ENCODE measurements at places on chromosomes 1 and 21.

GRCh38 chr1:160544647-160545046 lies 21.6 kb upstream of the SLAMF6 start:
- DNase-seq, result peak; percentile 45

- DNase-seq, result no peak
Observed at GRCh38 chr1:183995322-183996039, 42.0 kb downstream of the COLGALT2 start.

DNA sequence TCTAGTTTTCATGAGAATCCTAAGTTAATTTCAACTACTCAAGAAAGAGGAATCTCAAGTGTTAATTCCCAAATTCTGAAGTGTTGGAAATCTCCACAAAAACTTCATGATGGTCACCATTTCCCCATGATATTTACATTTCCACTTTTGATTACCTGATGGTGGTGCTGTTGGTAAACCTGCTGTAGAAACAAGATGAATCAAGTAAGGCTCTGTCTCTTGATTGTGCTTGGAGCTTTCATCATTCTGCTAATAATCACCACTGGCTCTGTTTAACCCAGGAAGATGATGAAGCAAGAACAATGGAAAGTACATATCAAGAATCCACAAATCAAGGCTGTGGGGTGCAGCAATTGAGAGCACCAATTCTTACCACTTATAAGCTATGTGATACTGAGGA lies 77.8 kb downstream of the C4BPA start:
- DNase-seq, result no peak

- DNase-seq, result no peak
Observed at GRCh38 chr1:3114846-3115245, 45.8 kb downstream of the PRDM16 start.

- no peak for DNase-seq
Observed at GRCh38 chr1:204307334-204307883, 52.3 kb downstream of the PLEKHA6 start.

DNA sequence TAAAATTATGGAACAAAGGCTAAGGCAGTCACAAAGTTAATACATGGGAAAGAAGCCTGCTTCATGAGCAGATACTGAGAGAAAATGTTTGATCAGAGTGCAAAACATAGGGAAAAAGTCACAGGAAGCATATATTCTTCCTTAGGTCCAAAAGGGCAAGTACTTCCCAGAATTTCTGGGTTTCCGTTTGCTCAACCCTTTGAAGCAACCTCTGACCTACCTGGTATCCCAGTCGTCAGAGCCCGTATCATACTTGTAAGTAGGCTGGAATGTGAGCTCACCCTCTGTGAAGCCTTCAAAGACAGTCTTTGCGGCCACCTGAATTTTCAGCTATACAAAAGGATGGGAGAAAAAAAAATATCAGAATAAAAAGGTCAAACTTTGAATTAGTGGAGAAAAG lies 20.5 kb upstream of the MTF1 start:
- DNase-seq, result no peak

DNA sequence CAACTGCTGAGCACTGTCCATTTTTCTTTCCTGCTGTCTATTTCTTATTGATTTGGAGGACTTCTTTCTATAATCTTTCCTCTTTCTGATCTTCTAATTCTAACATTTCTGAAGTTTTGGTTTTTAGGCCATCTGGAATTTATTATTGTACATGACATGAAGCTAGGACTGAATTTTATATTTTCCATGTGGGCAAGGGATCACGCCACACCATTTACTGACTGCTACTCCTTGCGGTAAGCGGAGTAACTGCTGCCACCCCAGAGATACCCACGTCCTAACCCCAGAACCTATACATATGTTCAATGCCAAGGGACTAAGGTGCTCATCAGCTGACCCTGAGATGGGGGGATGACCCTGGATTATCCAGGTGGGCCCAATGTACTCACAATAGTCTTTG lies 70.6 kb downstream of the NPHP4 start:
- DNase-seq, result no peak

DNA sequence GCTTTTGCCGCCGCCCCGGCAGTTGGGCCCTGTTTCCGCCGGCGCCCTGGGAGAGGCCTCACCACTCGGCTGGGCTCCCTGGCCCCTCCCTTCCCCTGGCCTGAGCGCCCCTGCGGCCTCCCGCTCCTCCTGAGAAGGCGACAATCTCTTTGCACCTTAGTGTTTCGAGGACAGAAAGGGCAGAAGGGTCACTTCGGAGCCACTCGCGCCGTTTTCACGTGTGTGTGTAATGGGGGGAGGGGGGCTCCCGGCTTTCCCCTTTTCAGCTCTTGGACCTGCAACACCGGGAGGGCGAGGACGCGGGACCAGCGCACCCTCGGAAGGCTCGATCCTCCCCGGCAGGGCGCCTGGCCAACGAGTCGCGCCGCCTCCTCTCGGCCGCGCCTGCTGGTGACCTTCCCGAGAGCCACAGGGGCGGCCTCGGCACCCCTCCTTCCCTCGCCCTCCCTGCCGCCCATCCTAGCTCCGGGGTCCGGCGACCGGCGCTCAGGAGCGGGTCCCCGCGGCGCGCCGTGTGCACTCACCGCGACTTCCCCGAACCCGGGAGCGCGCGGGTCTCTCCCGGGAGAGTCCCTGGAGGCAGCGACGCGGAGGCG lies 432 bp upstream of the SIM2 start:
- DNase-seq, result peak; percentile 18

GRCh38 chr21:42062236-42063022 lies 8.7 kb upstream of the UMODL1 start:
- peak; percentile 82 for DNase-seq

DNA sequence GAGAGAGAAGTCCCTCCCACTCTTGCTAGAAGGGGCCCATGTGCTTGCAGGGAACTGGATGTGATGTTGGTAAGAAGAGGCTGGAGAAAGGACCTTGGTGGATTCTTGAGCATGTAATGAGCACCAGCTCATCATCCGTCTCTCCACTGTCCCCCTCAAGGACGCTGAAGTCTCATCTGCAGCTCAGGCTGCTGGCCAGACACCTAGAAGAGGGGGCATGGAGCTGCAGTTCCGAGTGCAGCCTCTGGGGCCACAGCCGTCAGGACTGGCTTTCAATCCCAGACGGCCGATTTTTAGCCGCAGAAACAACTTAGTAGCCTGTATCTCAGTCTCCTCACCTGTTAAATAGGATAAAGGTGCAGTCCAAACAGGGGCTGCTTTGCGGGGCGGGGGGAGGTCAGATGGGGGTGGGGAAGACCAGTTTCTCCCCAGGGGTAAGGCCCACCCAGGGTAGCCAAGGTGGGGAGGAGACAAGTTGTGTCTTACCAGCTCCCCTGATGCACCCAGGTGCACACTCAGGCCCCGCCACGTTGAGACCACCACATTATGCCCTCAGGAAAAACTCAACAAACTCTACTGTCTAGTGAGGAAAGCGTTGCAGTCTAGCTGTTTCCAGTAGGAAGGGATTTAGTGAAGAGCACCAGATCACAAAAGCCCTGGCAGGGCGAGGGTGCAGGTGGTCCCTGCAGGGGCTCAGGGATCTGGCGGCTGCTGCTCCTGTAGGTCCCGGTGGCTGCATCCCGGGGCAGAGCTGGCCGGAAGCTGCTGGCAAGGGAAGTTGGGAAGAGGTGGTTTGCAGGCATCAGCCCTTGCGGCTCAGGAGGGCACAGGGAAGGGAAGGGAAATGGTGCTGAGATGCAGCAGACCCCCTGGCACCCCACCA lies 29.5 kb downstream of the LDLRAP1 start:
- DNase-seq, result peak; percentile 78

DNA sequence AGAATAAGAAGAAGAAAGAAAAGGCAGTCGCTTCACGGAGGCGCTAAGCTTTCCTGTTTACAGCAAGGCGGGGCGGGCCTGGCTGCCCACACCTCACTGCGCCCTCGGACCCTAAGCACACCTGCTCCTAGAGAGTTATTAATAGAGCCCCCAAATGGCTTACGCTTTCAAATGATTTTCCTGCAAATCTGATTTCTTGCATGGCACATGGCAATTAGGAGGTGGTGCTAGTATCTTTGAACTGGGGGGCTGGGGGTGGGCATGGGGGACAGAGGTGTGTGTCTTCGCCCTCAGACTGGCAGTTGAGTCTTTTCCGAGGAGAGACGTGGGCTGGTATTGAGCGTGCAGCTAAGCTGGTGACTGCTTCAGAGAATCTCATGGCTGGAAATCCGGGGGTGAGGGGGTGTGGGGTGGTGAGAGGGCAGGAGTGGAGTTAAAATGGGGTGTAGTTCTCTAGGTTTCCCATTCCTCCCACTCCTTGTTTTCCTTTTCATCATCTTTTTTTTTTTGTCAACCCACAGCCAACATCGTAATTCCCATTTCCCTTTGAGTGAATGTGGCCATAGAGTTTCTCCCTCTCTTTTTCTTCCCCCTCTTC lies 1.3 kb downstream of the S1PR1 start:
- DNase-seq, result peak; percentile 44

- DNase-seq, result no peak
Observed at GRCh38 chr1:246784621-246785493, 60.6 kb downstream of the SCCPDH start.

DNA sequence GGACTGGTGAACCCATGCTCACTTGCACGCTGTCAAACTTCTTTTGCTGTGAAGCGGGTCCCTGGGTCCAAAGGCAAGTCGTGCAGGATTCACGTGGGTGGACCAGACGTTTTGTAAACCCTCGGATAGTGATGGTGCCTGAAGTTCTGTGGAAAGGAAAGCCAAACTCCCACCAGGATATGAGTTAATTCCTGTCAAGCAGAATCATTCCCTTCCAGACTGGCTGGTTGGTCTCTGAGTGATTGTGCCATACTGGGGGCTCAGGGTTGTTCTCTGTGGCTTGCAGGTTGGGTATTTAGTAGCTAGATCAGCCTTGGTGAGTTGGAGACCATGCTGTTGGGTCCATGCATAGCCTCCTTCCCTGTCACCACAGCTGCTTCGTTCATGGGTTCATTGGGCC lies 32.7 kb upstream of the IGSF5 start:
- no peak for DNase-seq

- DNase-seq, result no peak
Observed at GRCh38 chr1:151814426-151814825, 9.2 kb upstream of the LINGO4 start.

- no peak for DNase-seq
Observed at GRCh38 chr1:53948291-53948690, 2.1 kb downstream of the LRRC42 start.

DNA sequence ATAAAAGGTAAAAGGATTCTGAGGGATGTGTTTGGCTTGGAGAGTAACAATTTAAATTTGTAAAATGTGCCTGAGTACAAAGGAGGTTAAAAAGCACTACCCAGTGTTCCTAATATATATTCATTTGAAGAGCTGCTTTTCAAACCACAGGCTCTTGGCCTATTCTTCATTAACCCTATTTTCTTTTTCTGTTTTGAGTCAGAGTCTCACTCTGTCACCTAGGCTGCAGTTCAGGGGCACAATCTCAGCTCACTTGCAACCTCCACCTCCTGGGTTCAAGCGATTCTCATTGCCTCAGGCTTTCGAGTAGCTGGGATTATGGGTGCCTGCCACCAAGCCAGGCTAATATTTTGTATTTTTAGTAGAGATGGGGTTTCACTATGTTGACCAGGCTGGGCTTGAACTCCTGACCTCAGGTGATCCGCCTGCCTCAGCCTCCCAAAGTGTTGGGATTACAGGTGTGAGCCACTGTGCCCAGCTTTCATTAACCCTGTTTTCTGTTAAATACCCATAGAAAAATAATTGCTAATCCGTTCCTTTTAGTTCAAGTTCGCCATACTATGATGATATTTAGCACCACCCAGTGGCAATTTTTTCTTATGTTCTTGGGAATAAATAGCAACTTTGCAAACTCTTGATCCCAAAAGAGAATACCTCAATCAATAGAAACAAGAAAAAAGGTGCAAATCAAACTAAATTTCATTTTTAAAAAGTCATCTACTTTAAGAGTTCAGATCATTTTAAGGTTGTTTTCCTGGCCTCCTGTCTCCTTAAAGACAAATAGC lies 30.5 kb downstream of the ZBTB8OS start:
- DNase-seq, result peak; percentile 52

GRCh38 chr21:42683371-42684108 lies 30.1 kb downstream of the PDE9A start:
- no peak for DNase-seq

DNA sequence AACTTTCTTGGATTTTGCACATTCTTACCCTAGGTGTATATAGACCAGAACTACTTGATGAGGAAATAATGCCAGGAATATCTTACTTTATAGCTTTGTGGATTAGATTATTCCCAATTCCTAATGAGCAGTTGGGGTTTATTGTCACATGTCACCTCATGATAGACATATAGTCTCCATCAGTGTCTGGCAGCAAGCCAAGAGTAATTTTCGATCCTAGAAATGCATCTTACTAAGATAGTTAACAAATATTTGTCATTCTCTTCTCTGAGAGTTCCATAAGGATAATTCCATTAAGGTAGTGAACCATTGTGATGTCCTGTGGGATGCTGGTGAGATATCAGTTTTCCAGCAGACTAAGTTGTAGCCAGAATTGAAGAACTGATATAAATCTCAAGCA lies 1282.9 kb upstream of the B3GALT2 start:
- DNase-seq, result no peak

DNA sequence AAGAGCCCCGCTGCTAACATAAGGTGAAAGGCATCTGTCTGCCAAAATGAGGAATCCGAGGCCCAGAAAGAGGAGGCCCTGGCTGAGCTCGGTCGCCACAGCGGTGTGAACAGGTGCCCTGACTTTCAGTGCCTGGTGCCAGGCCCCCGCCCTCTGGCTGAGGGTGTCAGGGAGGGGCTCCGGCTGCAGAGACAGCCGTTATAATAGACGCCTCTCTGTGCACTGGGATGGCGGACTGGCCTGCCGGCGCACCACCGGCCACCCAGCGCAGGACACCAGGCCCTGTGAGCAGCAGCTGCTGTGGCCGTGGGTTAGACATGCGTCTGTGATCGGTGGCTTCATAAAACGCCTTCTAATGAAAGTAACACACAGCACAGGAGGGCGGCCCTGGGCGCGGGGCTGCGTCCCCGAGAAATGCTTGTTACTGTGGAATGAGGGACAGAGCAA lies 51.4 kb upstream of the ACTRT2 start:
- DNase-seq, result no peak

- DNase-seq, result no peak
Observed at GRCh38 chr1:213861841-213862240, 125.9 kb upstream of the PROX1 start.

DNA sequence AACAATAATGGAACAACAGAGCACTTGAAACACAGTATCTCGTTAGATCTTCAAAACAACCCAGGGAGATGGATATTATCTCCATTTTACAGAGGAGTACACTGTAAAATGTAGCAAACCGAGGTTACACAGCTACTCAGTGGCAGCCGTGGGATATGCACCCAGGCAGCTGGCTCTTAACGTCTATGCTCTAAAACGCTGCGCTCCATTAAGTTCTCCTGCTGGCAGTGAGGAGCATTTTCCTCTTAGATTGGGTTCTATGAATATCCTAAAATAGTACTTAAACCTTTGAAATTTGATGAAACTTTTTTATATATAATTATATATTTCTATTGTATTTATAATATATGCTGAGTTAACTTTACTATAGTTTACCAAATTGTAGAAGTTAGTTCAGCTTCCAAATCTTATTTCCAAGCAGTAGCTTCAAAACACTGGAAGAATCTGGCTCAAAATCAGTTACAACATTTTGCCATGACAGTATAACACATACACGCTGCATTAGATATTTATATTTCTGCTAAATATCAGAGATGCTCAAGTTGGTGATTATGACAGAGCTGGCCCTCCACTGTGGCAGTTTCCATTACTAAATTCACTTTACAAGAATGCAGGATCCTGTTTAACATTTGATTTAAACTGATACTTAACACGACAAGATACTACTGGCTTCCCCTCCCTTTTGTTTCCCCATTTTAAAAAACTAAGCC lies 49.5 kb downstream of the TGFBR3 start:
- no peak for DNase-seq

Measured in GM10248 (cell line).